Stimulated activated CD4-positive, alpha-beta T cell treated with anti-CD3 and anti-CD28 coated beads, TNF-alpha, amount 100 ng/mL, for 4 hours (primary cell): ENCODE measurements at places on chromosomes 5 and 9.

DNA sequence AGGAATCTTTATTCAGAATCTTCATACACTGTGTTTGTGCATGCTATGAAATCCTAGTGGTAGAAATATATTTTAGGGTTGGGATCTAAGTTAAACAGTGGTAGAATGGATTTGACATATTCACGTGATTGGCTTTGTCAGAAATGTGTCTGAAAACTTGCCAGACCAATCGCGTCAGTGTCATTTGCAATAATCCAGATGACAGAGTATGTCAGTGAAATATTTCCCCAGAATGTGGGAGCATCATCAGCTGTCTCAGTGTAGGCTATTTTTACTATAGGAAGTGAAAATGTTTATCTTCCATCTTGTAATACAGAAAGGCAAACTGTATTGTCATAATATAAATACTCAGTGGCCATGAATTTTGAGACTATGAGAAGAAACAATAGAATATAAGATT, 220.6 kb upstream of the EDIL3 start:
- DNase-seq: no peak

DNA sequence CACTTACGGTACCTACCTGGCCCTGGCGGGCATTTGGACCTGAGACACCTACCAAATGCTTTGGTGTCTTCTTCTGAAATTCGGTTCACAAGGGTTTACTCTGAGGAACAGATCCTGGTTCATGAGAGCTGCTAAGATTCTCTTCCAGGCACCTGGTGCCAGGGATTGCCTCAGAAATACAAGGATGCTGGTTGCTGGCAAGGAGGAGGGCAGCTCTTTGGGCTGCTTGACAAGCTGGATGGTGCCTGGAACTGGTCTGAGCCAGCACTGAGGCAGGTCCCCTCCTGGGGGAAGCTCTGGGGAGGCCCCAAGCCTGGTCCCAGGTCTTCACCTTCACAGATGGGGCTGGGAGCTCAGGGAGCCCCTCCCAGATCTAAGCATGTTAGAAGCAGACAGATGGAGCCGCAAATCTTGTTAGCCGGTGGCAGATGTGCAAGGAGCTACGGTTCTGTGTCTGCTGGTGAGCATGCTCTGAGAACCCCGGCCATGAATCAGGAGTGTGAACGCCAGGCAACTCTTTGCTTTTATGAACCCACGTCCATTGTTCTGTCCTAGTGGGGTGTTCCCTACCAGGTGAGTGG, 16.3 kb downstream of the FABP6 start:
- no peak for DNase-seq

- no peak for DNase-seq
Observed at GRCh38 chr5:58156361-58156760, 303.5 kb downstream of the PLK2 start.

- no peak for DNase-seq
Observed at GRCh38 chr5:43994352-43994708, 391.4 kb downstream of the NNT start.

DNA sequence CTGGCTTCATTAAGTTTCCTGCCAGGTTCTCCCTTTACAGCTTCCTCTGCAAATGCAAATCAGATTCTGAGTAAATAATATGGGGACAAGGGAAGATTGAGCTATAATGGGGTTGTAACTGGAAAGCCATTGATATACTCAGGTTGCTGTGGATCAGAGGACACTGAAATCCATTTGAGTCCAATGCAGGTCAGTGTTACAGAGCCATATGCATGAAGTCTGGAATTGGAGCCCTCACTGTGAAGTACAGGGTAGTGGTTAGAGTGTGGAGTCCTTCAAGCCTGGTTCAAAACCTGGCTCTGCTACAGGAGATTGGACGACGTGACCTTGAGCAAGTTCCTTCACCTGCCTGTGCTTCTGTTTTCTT, 48.7 kb downstream of the TIMD4 start:
- no peak for DNase-seq

- no peak for DNase-seq
Observed at GRCh38 chr5:180918380-180918779, 19.4 kb downstream of the BTNL8 start.

- DNase-seq: no peak
Observed at GRCh38 chr5:159850160-159850559, 66.1 kb upstream of the ADRA1B start.

GRCh38 chr9:631596-631995, 209.9 kb upstream of the DMRT1 start:
- no peak for DNase-seq

DNA sequence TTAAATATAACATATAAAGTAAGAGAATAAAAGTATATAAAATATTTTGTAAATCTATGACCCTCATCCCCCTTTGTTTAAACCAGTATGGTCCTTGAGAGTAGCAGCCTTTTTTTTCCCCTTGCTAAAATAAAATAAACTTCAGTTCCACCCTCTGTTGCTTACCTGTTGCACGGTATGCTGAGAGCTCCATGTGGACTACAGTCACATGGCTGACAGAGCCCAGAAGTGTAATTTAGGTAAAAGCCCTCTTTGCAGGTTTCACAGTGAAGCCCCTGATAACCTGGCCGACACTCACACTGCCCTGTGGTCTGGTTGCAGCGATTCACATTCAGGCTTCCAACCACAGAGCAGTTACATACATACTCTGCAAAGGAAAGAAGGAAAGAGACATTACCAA, 55.1 kb downstream of the MEGF9 start:
- DNase-seq: no peak

- DNase-seq: no peak
Observed at GRCh38 chr9:9574080-9574479, 1038.7 kb downstream of the PTPRD start.

DNA sequence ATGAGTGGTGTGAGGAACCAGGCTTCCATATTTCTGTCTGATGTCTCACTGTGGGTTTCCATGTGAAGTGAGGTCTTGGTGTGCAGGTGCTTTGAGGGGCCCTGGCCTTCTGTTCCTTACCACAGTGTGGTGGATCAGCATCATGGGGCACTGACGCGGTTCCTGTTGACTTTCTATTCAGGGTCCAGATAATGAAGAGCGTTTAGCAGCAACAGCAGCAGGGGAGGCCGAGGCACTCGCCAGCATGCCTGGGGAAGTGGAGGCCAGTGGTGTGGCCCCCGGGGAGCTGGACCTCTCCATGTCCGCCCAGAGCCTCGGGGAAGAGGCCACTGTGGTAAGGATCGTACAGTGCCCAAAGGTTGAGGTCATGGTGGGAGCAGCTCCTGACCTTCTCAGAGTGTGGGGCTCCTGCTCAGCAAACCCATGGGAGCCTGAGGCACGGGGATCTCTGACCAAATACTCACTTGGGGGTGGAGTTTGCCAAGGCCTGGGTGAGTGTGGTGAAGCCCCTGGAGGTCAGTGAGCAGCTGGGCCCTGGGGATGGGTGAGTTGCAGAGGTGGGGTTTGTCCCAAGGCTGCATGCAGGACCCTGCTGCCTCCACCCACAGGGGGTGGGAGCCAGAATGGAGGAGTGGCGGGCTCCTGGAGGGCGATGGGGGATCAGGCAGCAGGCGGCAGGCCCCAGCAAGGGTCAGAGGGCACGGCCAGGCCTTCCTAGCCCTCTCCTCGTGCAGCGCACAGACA, 61.2 kb downstream of the COL15A1 start:
- DNase-seq: no peak

GRCh38 chr9:21567926-21568325, 85.8 kb upstream of the IFNE start:
- no peak for DNase-seq

DNA sequence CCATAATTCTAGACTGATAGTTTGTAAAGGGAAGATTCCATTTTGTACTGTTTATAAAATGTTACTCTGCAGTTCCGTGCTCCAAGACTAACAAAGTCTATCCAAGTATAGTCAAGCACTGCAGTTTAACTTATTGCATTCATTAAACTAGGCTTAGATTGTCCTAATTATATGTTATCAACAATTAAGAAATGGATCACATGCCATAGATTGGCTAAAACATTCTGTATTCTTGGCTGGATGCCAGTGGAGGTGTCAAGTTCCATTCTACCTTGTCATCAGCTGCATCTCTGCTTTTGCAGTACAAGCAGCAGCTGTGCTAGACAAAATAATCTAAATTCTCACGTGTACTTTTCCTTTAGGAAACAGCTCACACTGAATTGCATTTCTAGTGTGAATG, 69.4 kb upstream of the MEF2C start:
- DNase-seq: no peak

GRCh38 chr5:35709688-35710087, 92.0 kb downstream of the SPEF2 start:
- DNase-seq: no peak

DNA sequence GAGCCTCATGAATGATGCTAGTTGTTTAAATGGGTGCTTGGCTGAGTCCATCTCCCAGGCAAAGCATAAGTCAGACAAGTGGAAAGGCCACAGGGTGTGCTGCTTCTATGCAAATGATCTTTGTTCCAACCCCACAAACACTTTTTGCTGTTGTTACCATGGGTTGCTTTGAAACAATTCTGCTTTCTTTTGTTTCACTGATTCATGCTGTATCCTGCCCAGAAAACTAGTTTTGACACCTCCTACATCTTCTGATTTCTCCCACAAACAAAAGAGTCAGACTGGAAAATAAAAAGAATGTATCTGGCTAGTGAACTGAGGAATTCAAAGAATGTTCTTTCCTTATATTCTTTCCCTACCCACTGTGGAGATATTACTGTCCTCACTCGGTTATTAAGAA, 298.6 kb downstream of the DIRAS2 start:
- DNase-seq: no peak

GRCh38 chr9:92969516-92970466, 22.5 kb downstream of the FGD3 start:
- no peak for DNase-seq

- no peak for DNase-seq
Observed at GRCh38 chr9:96436063-96436455, 13.9 kb upstream of the HABP4 start.

DNA sequence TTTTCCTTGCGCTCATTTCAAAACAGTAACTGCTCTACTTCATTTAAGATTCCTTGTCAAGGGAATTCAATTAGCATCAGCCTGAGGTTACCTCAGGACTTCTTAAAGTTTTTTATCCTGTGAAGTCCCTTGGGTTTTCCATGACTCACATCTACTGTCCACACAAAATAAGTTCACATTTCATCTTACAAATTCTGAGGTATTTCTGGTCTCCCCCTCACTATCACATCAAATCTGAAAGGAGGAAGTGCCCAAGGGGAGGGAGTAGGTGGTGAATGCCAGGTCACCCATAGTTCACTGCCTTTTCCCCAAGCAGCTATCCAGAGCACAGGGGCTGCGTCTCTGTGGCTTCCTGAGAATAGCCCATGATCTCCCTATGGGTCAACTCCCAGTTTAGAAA, 227.1 kb upstream of the NREP start:
- no peak for DNase-seq

DNA sequence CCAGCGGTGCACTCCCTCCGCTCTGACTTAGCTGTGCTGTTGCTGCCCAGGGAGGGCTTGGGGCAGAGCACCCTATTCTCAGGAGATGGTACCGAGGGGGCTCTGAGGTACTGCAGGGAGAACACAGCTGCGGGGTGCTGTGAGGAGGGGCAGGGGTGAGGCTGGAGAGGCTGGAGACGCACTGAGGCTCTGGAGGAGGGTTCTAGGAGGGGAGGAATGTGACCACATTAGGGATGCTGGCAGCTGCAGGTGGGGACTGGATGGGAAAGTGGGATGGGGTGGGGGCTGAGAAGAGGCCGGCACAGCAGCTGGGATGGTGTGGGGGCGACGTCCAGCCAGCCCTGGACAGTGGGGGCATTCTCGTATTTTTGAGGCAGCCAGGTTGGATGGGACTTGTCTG, 20.9 kb downstream of the NCS1 start:
- no peak for DNase-seq

GRCh38 chr9:105842023-105842644, 147.8 kb downstream of the TMEM38B start:
- no peak for DNase-seq

- DNase-seq: no peak
Observed at GRCh38 chr9:6920041-6920440, 162.3 kb downstream of the KDM4C start.
